ENCODE measurements at places on chromosomes 1 and 21.

- DNase-seq, result no peak
Measured at GRCh38 chr1:78759881-78760280, 110.2 kb downstream of the IFI44 start.

DNA sequence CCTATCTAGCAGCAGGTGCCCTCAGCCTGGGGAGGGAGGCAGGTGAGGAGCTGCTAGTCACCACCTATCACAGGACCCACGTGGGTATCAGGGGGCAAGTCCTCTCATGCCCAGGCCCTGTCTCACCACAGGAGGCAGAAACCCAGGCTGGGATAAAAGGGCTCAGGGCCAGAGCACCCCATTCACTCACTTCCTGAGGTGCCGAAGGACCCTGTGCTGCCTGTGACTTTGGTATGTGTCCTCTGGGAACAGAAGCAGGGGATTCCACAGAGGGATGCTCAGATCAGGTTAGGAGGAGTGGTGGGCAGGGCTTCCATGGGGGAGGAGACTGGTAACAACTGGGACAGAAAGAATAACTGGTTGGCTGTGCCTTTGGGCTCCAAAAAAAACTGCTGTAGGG, at the start of gene LCE1E:
LCE1E (plus strand) TSS at position 181 of the 400 bp plus-strand sequence. CDS start 1,043 bp downstream, outside the sequence.
- no peak for DNase-seq

GRCh38 chr1:83954166-83954823, 44.6 kb downstream of the TTLL7 start:
- DNase-seq, result no peak

DNA sequence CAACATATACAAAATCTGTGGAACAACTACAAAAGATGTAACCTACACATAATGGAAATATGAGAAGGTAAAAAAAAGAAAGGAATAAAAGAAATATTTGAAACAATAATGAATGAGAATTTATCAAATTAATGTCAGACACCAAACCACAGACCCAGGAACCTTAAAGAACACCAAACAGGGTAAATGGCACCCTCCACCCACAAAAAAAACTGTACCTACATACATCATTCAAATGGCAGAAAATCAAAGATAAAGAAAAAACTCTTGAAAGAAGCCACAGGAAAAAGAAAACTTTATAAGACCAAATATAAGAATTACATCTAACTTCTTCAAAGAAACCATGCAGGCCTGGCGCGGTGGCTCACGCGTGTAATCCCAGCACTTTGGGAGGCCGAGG, 54.0 kb downstream of the IL12RB2 start:
- no peak for DNase-seq

DNA sequence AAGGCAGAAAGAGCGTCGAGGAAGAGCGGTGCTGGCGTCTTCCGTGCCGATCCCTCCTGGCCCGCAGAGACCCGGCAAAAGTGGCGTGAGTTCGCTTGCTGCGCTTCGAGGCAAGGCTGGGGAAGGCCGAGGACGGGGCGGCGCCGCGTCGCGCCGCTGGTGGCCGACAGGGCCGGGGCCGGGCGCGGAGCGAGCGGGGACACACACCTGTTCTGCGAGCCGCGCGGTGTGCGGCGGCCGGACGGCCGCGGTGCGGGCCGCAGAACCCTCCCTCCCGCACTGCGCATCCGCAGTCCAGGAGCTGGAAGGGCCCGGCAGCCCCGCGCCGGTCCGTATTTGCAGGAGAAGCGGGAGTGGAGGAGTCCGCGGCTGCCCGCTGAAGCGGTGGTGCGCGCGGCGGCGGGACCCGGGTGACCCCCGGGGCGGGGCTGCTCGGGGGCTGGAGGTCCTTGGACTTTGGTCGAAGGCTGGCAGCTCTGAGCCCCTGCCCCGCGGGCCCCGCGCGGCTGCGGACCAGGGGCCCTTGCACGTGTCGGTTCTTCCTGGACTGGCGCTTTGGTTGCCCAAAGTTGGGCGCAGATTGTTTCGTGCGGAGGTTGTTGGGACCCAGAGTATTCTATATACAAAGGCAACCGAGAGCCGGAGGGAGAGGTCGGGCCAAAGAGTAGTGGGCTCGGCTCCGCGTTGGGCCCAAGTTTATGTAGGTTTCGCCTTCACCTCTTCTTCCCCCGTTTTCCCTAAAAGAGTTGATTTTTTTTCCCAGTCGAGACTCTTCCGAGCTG, 2.6 kb downstream of the RNF220 start:
- DNase-seq, result no peak

DNA sequence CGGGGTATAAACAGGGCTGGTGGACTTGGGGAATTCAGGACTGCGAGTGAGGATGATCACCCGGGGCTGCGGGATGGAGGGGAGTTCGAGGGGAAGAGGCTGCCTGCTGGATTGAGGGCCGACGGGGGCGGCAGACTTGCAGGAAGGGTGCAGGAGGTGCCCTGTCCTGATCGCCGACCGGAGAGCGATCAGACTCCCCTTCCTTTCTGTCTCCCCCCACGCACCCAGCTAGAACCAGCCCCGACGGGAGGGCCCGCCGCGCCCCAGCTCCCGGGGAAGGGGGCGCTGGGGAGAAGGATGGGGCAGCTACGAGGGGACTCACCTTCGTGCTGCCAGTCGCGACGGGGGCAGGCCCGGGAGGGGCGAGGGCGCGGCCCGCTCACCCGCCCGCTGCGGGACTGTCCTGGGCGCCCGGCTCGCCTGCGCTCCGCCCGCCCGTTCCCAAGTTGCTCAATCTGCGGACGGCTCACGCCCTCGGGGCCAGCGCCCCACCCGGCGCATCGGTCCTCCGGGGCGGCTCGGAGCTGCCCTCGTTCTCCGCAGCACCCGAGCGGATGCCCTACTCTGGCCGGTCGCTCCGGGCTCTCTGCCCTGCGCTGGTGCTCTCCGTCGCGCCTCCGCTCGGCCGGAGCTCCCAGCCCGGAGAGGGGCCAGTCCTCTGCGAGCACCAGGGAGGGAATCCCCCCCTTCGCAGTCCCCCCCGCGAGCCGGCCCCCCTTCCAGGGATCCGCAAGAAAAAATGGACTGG, at the start of gene RSPO1:
RSPO1 (minus strand) TSS at position 649 of the 748 bp plus-strand sequence. CDS start 5,231 bp downstream, outside the sequence.
- DNase-seq, result no peak

GRCh38 chr1:63902844-63903589, 129.2 kb downstream of the ROR1 start:
- DNase-seq, result no peak

Data from foreskin melanocyte (primary cell).